GM03348 (cell line): ENCODE measurements at places on chromosomes 16 and 17.
A peak's percentile ranks its signal among the peaks of the same experiment; 100 is the strongest.

- DNase-seq: peak; percentile 55
These were observed 762 bp downstream of the PYCARD start for GRCh38 chr16:31201582-31202413.

DNA sequence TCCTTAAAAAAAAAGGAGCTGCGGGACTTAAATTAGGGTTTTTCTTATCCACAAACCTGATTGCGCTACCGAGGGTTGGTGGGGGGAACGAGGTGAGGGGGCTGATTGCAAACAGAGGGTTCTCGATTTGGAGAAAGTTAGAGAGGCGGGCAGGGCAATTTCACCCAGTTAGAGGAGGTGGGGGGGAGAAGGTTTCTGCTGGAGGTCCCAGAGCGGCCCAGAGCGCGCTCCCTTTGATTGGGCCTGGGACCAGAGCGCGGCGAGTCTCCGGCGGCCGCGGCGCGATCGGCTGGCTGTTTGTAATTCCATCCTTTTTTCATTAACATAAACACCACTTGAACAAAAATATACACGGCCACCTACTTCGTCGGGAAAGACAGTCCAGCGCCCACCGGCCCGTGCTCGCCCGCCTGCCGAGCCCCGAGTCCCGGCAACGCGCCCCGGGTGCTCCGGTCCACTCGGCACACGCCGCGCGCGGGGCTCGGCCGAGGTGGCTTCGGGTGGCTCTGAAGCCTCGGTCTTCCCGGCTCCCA, 13.3 kb upstream of the FOXF1 start:
- DNase-seq: no peak

DNA sequence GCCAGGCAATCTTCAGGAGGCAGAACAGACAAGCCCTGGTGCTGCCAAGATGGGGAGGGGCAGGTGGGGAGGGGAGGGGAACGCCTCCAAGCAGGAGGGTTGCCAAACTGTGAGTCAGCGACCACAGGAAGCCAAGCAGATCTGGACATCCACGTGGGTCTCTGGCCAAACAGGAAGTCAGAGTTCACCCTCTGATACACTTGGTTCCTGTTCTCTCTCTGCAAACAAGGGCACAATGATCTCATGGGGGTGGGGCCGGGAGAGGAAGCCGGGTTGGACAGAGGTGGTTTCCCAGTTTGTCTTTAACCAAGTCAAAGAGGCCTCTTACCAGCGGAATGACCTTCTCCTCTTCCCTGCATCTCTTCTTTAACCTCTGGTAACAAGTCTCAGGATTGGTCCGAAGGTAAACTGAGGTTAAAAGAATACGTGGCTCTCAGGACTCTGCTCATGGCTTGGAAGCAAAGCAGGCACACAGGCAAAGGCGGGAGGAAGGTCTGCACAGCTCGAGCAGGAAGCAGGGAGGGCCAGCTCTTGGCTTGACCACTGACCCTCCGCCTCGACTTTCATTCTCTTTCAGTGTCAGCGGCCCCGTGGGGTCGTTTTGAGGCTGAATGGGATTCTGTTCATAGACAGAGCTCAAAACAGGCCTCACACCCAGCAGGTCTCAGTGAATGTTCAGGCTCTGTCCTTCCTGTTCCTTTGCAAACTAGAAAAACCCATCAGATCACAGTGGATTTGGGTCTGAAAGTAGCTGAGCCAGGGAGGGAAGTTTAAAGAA, 32.9 kb downstream of the TK2 start:
- DNase-seq: peak; percentile 94

DNA sequence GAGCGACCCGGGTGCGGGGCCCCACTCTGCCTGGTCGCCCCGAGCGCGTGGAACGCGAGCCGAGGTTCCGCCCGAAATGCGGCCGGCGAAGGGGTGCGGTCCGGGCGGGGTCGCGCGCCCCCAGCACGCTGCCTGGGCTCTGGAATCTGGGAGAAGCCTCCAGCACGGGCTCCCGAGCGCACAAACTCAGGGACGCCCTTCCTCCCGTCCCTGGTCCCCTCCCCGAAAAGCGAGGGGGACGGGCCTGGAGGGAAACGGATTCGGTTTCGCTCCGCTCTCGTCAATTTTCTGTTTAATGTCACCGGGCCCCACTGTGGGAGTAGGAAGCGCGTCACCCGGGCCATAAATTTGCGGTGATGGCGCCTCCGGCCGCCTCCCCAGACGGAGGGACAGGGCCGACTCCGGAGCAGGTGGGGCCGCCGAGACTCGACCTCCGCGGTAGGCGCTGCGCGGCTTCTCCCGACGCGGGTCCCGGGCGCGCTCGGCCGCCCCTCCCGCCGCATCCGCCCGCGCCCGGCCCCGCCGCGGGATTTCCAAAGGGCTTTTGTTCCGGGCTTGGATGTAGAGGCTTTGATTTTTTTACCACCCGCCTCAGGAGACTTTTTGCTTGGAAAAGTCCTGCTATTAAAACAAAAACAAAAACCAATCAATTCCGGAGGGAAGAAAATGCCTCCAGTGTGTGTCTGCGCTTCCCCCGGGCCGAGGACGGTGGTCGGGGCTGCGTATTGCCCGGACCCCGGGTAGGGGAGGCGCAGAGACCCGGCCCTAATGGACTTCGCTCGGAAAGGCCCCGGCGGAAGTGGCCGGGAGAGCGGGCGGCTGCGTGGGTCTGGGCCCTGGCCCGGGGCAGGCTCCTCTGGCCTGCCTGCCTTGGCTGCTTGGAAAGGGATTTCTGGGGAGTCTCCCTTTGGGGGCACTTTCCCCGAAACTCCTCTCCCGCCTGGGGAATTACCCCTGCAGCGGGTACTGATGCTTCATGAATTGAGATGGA, 7.9 kb upstream of the BAHCC1 start:
- DNase-seq: peak; percentile 85

- DNase-seq: no peak
These were observed 62.0 kb downstream of the ENGASE start for GRCh38 chr17:79136596-79136995.

- DNase-seq: peak; percentile 88
These were observed 13.5 kb upstream of the CBX8 start for GRCh38 chr17:79810130-79811010.

- DNase-seq: peak; percentile 9
These were observed 382.0 kb downstream of the GRIN2A start for GRCh38 chr16:9800186-9800738.

DNA sequence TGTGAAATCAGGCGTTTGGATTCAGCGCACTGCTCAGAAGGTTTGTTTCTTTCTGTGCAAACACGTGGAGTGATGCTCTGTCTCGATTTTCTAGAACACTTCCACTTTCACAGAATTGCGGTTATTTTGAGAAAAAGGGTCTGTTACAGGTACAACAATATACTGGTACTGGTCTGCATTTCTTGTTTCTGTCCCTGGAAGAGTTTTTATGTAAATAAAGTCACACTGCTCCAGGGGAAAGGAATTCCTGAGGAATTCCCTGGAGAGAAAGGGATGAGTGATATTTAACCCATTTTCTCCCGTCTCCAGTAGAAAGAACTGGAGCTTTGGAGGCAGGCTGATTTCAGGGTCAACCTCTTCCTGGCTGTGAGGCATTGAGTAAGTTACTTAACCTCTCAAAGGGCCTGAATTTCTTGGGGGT, 16.2 kb upstream of the RMI2 start:
- peak; percentile 37 for DNase-seq

GRCh38 chr17:45003877-45004276, 35.8 kb upstream of the C1QL1 start:
- DNase-seq: no peak

GRCh38 chr17:77222356-77222755, 81.6 kb downstream of the SEC14L1 start:
- DNase-seq: peak; percentile 36

GRCh38 chr16:23835390-23836077, at the start of gene PRKCB:
Gene PRKCB (plus strand): TSS chr16:23835983.
- DNase-seq: peak; percentile 39

- no peak for DNase-seq
These were observed 46.8 kb upstream of the MRTFB start for GRCh38 chr16:14024283-14024682.

GRCh38 chr17:40610359-40610758, 37.3 kb downstream of the SMARCE1 start:
- no peak for DNase-seq

- no peak for DNase-seq
These were observed 683.5 kb downstream of the MAF start for GRCh38 chr16:78916928-78917545.

DNA sequence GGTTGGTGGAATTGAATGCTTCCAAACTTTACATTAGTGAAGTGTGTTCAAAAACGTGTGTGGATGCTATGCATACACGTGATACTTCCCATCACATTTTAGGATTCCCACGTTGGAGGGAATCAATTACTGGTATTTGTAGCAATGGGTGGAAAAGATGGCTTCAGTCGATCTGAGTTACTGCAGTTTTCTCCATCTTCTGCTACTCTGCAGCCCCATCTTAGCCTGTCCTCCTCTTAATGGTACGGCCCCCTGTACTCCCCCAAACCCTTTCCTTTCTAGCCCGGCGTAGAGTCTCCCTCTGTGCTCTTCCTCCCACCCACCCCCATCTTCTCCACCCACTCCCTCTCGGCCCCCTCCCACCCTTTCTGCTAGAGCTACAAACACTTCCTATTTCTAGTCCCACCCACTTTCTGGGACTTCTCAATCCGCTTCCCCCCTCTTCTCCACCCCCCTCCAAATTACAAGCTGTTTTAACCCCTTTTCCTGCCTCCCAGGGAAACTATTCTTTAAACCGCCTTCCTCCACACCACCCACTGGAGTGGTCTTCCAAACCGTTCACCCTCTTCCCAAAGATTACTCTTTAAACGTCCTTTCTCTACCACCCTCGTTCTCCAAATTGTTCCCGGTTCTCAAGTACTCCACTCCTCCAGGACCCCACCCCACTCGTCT, 1.1 kb downstream of the CHTF8 start:
- DNase-seq: peak; percentile 59

- no peak for DNase-seq
These were observed 191.7 kb downstream of the CEP112 start for GRCh38 chr17:66000216-66000615.

DNA sequence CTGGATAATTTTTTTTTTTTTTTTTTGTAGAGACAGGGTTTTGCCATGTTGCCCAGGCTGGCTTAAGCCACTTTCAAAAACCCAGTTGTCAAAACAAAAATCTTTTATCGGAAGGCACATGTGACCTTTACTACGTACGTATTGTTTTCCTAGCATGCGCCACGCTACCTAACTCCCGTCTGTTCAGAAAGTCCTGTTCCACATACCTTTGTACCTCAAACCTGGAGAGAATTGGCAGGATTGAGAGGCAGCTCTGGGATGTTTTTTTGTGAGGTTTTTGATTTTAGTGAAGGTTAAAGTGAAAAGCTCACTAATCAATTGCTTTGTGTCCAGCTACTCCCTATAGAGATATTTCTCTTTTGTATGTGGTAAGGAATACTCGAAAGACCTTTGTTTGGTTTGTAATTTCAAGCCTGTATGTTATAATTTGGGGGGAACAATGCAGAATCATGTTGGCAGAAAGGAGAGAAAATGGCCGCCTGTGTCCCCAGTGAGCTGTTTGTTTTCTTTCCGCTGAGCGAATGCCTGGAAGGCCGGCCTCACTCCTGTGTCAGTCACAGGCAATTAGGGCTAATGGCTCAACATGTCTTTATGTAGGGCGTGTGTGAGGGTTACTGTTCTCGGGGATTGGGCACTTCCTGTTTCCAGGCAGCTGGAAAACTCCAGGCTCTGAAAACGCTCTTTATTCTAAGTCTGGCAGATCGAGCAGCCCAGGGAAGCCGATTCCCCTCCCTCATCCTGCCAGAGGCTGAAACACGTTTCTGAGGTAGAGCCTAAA, 60.8 kb upstream of the CLEC18A start:
- DNase-seq: peak; percentile 69

DNA sequence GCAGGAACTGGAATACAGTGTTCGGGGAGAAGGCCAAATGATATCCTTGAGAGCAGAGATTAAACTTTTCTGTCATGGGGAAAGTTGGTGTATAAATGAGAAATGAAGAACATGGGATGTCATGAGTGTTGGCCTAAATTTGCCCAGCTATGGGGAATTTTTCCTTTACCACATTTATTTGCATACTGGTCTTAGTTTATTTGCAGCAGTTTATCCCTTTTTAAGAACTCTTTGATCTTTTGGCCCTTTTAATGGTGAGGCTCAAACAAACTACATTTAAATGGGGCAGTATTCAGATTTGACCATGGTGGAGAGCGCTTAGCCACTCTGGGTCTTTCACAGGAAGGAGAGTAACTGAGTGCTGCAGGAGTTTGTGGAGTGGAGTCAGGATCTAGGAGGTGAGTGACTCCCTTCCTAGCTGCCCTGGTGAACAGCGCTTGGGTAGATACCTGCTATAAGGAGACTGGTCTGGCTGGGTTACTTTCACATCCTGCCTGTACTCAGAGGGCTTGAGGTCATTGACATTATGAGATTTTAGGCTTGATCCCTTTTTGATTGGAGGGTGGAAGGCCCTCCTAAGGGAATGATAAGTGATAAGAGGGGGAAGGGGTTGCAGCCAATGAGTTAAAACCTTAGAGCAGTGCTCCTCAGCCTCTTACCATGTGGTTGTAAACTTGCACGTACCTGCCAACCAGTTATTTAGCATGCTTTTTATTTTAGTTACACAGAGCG, 10.7 kb downstream of the PYCARD start:
- DNase-seq: no peak

- DNase-seq: peak; percentile 61
These were observed 49.3 kb downstream of the CMIP start for GRCh38 chr16:81493755-81494433.

DNA sequence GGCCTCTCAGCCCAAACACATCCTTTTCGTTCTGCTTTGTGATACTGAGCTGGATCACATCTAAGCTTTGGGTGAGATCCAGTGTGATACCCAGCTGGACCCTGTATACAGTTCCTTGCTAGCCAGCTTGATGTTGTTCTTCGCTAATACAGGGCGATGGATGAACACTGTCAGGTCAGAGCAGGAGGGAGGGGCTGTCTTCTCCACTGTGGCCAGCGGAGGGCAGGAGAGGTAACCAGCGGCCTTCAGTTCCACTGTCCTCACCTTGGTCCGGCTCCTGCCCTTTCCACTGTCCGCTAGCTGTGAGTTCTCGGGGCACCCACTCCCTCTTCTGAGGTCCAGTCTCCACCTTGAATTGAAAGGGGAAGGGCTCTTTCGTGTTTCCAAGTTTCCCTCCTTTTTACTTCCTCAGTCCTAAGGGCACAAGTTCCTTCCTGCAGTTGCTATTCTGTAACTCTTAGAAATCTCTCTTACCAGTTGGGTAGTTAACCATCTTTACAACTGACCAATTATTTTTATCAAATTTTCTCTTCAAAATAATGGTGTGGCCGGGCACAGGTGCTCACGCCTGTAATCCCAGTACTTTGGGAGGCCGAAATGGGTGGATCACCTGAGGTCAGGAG, 3.0 kb upstream of the ZNF213 start:
- DNase-seq: no peak

GRCh38 chr17:4004517-4005295, 40.5 kb upstream of the ATP2A3 start:
- peak; percentile 80 for DNase-seq
